ENCODE measurements at places on chromosomes 13 and 19. TPM values are rescaled to one million over a fixed set of nuclear protein-coding genes. Genes with fewer than 3 reads are reported as not detected.

ZNF225 gene
- 1.8 TPM for total RNA-seq

PVR gene
- total RNA-seq, result 71.4 TPM

VASP gene
- total RNA-seq, result 39.1 TPM

PSG6 gene
- total RNA-seq, result not detected

ZNF486 gene
- 4.3 TPM for total RNA-seq

SLC10A2 gene
- not detected for total RNA-seq

IRS2 gene
- 39.2 TPM for total RNA-seq

GRK1 gene
- total RNA-seq, result not detected

PGLYRP1 gene
- not detected for total RNA-seq

ZNF71 gene
- 13.2 TPM for total RNA-seq

ZNF610 gene
- 2.7 TPM for total RNA-seq

CCNA1 gene
- 0.30 TPM for total RNA-seq

TIMM29 gene
- total RNA-seq, result 27.1 TPM

DNA sequence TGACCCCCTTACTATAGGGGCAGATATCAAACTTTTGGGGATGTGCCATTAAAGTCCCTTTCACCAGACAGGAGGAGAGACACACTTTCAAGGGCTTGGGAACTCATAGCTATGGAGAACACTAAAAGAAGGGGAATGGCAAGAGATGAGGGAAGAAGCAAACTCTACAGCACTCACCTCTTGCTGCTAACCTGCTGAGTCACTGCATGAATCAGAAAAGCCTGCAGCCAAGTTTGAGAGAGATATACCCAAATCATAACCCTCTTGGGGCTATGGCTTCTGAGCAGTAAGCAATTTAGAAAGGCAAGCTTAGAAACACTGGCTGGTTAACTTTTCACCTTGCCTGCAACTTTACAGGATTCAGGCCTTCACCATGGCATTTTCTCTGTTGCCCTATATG lies 1028.0 kb downstream of the UQCRFS1 start:
- H3K27ac ChIP-seq, result no peak overlapping the region
- H3K4me3 ChIP-seq, result no peak overlapping the region

GRCh38 chr13:76950101-76950500 lies 1.8 kb downstream of the ACOD1 start:
- H3K27ac ChIP-seq, result no peak overlapping the region
- no peaks in the 10 kb centered on the region for H3K36me3 ChIP-seq
- no peaks in the 10 kb centered on the region for H3K4me1 ChIP-seq
- DNase-seq, result no peak

DNA sequence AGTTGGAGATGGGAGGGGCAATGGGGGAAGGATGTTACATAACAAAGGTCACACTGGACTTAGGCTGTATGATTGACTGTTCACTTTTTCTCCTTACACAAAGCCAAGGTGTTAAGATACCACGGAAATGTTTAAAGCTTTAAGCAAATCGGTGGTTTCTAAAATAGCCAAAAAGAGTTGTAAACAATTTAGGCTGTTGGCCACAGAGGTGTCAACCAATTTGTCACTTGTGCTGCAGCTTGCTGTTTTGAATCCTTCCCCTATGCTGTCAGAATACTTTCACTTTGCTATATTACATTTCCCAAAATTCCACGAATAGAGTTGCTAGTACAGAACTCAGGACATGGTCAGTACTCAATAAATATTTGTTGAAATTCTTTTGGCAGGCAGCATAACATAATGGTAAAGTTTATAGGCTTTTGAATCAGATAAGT lies 149.3 kb downstream of the VWA8 start:
- no peaks in the 10 kb centered on the region for H3K27me3 ChIP-seq
- H3K36me3 ChIP-seq, result peaks cover 52% of the 10 kb centered on the region
- H3K4me1 ChIP-seq, result no peaks in the 10 kb centered on the region
- H3K4me3 ChIP-seq, result no peak overlapping the region
- H3K27ac ChIP-seq, result no peak overlapping the region

- no peaks in the 10 kb centered on the region for H3K36me3 ChIP-seq
- H3K27me3 ChIP-seq, result no peaks in the 10 kb centered on the region
- H3K4me1 ChIP-seq, result no peaks in the 10 kb centered on the region
Observed at GRCh38 chr13:42950181-42950580, 41.9 kb downstream of the EPSTI1 start.

DNA sequence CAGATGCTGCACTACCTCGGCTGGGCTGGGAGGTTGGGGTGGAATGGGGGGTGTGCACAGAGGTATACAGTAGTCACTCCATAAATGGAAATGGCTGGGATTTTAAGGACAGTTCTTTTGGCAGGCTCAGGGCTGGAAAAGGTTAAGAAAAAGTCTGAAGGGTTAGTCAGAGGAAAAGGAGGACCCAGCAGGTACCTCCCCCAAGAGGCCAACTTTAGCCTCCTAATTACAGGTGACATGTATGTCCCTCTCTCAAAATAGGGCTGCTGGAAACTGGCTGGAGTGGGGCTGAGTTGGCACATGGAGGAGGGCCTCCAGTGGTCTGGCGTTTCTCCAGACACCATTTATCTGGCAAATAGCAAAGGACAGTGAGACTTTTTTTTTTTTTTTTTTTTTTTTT lies 994 bp downstream of the CCDC194 start:
- no peak overlapping the region for H3K4me3 ChIP-seq
- H3K27ac ChIP-seq, result no peak overlapping the region
- H3K36me3 ChIP-seq, result no peaks in the 10 kb centered on the region

DNA sequence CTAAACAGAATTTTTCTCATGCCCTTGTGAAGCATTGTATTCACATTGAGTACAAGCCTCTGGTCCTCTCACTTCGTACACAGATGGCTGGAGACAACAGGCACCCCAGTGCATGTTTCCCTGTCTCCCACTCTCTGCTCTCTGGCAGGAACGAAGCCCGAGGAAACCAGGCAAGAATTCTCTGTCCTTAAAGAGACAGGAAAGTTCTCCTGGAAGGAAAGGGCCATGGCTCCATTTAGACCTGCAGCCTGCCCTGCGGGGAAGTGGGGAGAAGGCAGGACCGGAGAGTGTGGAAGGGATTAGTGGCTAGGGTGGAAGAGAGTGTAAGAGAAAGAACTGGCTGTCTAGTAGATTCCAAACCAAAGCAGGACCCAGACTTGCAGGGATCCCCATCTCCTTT lies 15.5 kb upstream of the AMER2 start:
- DNase-seq, result no peak
- H3K27me3 ChIP-seq, result peaks cover 3% of the 10 kb centered on the region
- H3K4me1 ChIP-seq, result no peaks in the 10 kb centered on the region
- H3K4me3 ChIP-seq, result no peak overlapping the region

DNA sequence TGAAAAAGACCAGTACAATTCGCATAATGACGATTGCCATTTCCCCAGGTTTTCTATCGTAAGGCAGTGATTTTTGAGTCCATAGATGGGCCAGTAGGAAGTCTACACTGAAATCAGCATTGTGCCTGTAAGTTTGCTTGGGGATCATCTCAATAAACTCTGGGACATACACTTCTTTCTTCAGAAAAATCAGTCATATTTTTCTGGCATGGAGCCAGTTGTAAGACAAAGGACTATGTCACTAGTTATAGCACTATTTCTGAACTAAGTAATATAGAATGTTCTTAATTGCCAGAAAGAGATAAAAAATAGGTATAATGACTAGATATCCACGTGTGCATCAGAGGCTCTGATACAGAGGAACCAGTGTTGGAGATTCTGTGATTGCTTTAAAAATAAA lies 243.5 kb downstream of the LMO7 start:
- H3K27me3 ChIP-seq, result no peaks in the 10 kb centered on the region
- no peak overlapping the region for H3K4me3 ChIP-seq
- no peaks in the 10 kb centered on the region for H3K36me3 ChIP-seq
- no peak overlapping the region for H3K27ac ChIP-seq

DNA sequence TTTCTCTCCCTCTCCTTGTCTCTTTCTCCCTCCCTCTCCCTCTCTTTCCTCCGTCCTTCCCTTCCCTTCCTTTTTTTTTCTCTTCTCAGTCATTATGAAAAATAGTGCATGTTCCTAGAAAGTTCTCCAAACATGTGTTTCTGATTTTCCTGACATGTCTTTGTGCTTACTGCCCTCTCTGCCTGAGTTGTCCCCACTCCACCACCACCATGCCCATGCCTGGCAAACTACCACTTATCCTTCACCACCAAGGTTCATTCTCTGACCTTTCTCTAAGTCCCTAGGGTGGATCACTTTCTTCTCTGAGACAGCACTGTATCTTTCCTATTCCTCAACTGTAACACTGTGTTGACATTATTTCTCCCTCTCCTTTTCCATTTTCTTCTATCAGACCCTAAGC lies 98.2 kb downstream of the LACC1 start:
- no peaks in the 10 kb centered on the region for H3K36me3 ChIP-seq
- no peak overlapping the region for H3K27ac ChIP-seq
- H3K4me1 ChIP-seq, result no peaks in the 10 kb centered on the region

- H3K27ac ChIP-seq, result no peak overlapping the region
- no peak for DNase-seq
Observed at GRCh38 chr13:27851096-27851850, 59.0 kb downstream of the GSX1 start.

- no peak for DNase-seq
- H3K4me3 ChIP-seq, result no peak overlapping the region
- no peaks in the 10 kb centered on the region for H3K27me3 ChIP-seq
- H3K27ac ChIP-seq, result no peak overlapping the region
- no peaks in the 10 kb centered on the region for H3K36me3 ChIP-seq
Observed at GRCh38 chr13:33206425-33206824, 79.1 kb downstream of the STARD13 start.
